ENCODE measurements at places on chromosomes 1 and 21.

DNA sequence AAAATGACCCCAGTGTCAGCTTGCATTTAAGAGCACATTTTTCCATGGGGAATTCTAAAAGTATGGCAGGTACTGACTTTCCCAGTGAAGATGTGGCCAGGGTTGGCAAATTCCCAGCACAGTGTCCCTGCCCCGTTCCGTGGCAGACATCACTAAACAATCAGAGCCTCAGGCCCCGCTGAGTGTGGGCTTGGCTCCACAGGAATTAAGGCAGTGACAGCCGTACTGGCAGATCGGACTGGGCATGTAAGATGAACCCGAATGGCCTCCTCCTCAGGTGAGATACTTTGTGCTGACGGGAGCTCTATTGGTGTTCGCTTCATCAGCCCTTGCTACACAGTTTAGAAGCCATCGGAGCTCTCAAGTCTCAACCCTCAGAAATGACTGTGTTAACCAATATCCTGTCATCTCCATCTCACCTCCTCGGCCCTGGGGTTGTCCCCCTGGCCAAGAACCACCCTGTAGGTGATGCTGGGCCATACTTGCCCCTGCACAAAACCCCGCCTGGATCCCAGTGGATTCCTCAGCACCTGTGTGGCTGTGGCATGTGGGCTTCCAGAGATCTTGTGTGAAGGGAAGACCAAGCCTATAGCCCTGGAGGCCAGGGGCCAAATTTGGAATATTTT, 29.0 kb upstream of the ABCG1 start:
- no peak for DNase-seq

DNA sequence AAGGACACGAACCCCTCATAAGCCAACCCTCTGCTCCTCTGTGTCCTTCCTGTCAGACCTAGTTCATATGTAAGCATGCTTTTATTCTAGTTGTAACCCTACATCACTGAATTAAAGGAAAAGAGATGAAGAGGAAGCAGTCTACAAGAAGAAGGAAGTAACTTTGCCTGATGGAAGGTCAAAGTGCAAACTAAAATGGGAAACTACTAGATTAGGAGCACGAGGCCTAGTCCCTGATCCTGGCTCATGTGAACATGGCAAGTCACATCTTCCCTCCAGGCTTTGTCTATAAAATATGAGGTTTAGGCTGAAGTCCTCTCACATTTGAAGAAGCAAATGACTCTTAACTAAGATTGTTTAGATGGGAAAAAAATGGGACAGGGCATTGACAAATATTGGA, 13.2 kb downstream of the ZMYND12 start:
- DNase-seq, result no peak

DNA sequence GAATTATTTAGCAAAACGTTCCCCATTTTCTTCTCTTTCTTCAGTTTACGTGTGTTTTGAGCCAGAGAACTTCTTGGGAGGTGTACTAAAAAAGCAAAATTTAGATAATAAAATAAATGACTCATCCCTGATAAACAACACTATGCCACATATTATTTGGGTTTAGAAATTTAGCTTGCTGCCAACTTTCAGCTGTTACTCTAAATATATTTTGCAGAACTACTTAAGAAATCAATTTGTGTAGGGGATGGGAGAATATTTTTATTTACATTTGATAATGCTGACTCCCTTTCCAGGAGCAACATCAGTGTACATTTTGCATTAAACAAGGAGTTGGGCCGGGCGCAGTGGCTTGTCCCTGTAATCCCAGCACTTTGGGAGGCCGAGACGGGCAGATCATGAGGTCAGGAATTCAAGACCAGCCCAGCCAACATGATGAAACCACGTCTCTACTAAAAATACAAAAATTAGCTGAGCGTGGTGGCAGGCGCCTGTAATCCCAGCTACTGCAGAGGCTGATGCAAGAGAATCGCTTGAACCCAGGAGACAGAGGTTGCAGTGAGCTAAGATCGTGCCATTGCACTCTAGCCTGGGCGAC, 151.4 kb upstream of the ZRANB2 start:
- DNase-seq, result no peak

DNA sequence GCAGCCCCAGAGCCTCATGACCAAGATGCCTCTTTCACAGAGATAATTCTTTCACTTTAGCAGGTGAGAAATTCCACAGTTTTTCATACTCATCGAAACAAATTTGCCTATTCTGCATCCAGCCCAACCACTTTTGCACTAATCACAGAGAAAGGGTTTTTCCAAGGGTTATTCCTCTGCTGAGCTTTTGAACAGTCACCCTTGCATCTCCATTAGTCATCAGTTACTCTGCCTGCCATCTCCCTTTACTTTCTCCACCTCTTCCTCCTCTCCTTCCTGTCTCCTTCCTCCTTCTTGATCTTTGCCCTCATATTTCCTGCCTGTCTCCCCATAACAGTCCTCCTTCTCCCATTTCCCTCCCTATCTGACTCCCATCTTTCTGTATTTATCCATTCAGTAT, 43.9 kb downstream of the FH start:
- DNase-seq, result no peak

DNA sequence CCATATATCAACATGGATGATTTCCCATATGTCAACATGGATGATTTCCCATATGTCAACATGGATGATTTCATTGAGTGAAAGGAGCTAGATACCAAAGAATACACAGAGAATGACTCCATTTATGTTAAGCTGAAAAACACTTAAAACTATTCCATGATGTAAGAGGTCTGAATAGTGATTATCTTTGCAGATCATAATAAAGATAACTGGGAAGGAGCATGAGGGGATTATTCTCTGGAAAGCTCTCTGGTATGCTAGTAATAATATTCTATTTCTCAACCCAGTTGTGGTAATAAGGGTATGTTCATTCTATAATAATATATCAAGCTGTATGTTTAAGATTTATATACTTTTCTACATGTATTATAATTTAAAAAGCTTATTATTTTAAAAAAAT, 14.1 kb downstream of the SYNJ1 start:
- DNase-seq, result no peak

- no peak for DNase-seq
These were observed 27.9 kb downstream of the MRPL37 start for GRCh38 chr1:54227891-54228310.

DNA sequence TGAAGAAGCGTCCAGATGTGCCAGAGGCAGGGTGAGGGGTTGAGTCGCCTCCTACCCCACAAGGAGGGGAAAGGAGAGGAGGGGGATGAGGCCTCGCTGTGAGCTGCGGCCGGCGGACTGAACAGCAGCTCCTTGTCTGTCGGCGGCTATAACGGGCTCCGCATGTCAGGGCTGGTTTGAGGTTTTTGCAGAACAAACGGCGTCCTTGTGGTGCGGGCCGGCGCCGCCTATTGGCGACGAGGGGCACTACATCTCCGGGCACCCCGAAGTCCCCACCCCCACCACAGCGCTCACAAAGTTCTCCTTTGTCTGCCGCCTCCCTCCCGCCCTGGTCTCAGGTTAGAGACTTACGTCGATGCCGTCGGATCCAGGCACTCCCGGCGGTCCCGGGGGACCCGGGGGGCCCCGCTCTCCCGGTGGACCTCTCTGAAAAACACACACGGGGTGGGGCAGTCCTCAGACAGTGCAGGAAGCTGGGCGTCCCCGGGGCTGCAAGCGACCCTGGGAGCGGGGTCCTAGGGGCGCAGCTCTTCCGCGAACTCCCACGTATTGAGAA, 1.8 kb downstream of the COL9A2 start:
- peak; percentile 66 for DNase-seq

DNA sequence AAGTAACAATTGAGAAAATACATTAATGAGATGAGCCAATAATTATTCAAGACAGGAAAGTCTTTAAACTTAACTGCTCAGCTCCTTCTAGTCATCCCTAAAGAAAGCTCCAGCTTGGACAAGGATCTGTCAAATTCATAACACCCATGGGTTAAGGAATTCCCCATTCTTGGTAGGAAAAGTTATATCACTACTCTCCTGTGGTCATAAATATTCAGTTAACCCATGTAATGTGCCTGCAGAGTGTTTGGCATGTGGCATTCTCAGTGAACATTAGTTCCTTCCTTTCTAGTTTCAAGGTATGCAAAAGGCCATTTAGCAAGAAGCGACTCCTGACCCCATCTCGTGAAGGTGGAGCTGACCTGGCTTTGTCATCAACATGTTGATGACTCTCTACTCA, 76.7 kb upstream of the VCAM1 start:
- no peak for DNase-seq

DNA sequence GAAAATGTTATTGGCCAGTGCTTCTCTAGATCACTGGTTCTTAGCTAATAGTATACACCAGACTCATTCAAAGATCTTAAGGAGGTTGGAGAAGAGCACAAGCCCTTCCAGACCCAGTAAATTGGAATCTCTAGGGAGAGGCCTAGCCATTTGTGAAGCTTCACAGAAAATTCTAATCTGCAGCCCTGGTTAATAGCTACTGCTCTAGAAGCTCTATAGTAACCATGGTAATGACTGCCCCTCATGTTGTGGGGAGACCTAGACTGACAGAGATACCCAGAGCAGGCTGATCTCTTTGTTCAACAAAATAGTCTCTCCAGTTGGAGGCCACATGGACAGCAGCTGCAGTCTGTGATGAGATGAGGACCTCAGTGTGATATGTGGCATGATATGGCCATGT, 31.7 kb downstream of the ARID1A start:
- DNase-seq, result no peak

GRCh38 chr1:2545754-2546514, 10.2 kb upstream of the TNFRSF14 start:
- DNase-seq, result peak; percentile 76

- no peak for DNase-seq
These were observed 25.9 kb upstream of the RCAN1 start for GRCh38 chr21:34640858-34641257.

GRCh38 chr1:48718705-48719104, 58.0 kb downstream of the BEND5 start:
- DNase-seq, result no peak

DNA sequence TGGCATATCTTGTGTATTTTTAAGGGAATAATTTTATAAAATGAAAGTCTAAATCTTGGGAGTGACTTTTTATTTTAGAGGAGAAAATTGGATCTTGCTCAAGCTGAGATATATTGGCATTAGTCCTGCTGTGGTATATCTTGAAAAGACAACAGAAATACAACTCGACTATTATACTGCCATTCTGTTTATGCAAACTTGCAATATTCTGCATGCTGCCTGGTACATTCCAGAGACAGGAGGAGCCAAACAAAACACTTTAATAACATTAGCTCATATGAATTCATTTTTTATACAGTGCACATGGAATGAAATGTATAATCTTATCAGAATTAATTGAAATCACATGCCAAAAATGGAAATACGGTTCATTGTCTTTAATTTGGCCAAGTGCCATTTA, 176.0 kb upstream of the NRIP1 start:
- no peak for DNase-seq

- no peak for DNase-seq
These were observed 14.7 kb upstream of the PTP4A2 start for GRCh38 chr1:31952825-31953220.

- no peak for DNase-seq
These were observed 25.2 kb upstream of the FGGY start for GRCh38 chr1:59271561-59272260.

GRCh38 chr1:2072109-2072806, 22.0 kb downstream of the PRKCZ start:
- no peak for DNase-seq

GRCh38 chr1:226121049-226121586, 58.6 kb downstream of the H3-3A start:
- DNase-seq, result no peak

DNA sequence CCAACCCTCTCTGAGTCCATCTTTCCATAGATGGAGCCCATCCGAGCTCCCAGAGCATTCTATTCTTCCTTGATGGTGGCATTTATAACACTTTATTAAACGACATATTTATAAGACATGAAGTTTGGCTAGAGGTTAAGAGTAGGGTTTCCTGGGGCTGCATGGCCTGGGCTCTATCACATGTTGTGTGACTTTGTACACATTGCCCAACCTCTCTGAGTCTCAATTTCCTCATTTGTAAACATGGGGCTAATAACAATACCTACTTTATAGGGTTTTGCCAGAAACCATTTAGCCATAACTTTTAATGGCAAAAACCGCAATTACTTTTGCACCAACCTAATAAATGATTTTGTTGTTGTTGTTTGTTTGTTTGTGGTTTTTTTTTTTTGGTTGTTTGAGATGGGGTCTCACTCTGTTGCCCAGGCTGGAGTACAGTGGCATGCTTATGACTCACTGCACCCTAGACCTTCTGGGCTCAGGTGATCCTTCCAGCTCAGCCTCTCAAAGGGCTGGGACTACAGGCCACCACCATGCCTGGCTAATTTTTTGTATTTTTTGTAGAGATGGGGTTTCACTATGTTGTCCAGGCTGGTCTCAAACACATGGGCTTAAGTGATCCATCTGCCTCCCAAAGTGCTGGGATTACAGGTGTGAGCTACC, 13.9 kb upstream of the ASAP3 start:
- DNase-seq, result no peak

GRCh38 chr1:63618011-63618410, 24.8 kb downstream of the PGM1 start:
- no peak for DNase-seq

GRCh38 chr1:230242326-230242725, 175.3 kb downstream of the GALNT2 start:
- no peak for DNase-seq

DNA sequence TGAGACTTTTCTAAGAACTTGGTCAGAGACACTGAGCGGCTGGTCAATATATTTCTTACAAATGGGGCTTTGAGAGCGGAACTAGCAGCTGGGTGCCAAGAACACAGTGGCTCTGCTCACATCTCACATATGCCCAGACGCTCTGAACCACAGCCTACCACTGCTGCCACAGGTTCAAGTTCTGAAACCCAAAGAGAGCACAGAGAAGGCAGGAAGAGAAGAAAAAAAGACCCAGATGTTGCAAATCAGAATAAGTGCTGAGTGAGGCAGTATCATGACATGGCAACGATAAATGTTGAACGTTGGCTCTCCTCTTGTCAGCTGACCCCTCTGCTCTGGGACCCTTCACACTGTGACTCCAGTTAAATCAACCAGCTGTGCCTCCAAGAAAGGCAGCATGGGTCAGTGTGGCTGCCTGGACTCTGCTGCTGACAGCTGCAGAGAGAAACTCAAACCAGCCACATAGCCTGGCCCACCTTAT, 26.4 kb downstream of the HIVEP3 start:
- DNase-seq, result no peak

DNA sequence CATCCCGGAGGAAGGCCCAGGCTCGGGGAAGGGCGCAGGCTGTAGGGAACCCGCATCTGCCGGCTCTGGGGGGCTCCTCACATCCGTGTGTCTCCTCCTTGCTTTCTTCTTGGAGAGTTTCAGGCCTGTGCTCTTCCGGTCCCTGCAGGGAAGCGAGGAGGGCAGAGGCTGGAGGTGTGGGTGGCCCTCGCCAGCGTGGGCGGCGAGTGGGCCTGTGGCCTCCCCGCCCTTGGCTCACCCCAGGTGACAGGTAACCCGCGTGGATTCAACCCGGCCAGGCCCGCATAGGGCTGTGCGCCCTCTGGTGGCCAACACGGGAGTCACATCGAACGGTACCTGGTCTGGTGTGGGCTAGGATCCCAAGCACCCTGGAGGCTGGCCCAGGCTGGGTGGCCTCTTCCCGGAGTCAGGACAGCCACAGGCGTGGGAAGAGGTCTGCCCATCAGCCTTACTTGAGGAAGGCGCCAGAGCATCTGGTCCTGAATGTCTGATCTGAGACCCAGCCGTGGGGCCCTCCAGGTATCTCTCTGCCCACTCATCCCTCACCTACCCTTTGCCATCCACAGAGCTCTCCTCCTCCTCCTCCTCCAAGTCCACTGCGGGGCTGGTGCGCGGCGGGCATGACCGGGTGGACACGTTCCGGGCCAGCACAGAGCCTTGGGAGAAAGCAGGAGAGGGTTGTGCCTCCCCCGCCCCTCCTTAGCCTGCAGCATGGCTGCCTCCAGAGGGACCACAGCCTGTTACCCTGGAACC, 9.6 kb upstream of the TNFRSF25 start:
- peak; percentile 77 for DNase-seq
